Putamen (tissue), 1 donor: ENCODE measurements at places on chromosomes 7 and 10.

DNA sequence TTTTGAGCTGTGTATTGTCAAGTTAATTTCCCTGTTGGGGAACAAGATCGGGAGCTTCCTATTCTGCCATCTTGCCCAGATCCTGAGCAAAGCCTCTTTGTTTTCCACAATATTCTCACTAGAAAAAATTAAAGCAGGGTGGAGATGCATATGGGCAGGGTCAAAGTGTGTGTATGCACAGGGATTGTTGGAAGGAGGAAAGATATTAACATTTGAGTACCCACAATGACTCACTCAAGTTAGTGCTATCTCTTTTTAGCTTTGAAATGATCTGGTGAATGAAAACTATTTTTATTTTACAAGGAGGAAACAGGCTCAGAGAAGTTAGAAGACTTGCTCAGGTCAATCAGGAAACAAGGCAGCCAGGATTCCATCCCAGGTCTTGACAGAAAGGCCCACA is 6.7 kb upstream of the BTBD16 start:
- no peak for DNase-seq

DNA sequence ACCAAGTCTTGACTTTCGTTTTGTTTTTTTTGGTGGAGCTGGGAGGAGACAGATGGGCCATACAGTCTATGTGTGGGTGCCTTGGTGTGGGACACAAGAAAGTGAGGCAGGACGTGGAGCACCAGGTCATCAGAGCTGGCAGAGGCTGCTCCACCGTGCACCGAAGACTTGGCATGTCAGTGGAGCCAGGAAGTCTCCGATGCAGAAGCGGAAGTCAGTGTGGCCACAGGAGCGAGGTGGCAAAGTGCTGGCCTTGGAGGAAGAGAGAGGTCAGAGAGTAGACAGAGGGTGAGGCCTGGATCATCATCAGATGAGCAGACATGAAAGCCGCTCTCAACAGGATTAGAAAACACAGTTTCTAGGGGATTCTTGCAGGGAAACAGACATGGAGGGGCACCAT is 116.8 kb downstream of the MGMT start:
- DNase-seq, result no peak

- DNase-seq, result no peak
Measured at GRCh38 chr7:117672453-117672852, 192.6 kb downstream of the CFTR start.

- DNase-seq, result no peak
Measured at GRCh38 chr7:125568799-125569198, 639.2 kb upstream of the POT1 start.

- no peak for DNase-seq
Measured at GRCh38 chr10:113609704-113610108, 54.1 kb downstream of the NRAP start.

DNA sequence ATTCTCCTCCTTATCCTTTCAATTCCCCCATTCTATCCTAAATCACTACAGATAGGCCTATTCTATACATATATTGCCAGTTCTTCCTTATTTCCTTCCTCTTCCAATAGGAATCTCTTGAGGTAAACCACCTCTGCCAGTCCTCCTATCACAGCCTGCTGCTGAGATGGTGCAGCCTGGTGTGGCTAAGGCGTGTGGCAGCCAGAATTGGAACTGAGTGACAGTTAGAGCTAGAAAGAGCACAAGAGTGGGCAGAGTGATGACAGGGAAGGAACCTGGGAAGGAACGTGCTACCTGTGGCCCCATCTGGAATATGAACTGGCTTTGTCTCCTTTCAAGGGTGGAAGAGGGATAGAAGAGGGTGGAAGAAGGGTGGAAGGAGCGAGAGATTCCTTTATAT is 187.7 kb downstream of the HECW1 start:
- DNase-seq, result peak; percentile 71

DNA sequence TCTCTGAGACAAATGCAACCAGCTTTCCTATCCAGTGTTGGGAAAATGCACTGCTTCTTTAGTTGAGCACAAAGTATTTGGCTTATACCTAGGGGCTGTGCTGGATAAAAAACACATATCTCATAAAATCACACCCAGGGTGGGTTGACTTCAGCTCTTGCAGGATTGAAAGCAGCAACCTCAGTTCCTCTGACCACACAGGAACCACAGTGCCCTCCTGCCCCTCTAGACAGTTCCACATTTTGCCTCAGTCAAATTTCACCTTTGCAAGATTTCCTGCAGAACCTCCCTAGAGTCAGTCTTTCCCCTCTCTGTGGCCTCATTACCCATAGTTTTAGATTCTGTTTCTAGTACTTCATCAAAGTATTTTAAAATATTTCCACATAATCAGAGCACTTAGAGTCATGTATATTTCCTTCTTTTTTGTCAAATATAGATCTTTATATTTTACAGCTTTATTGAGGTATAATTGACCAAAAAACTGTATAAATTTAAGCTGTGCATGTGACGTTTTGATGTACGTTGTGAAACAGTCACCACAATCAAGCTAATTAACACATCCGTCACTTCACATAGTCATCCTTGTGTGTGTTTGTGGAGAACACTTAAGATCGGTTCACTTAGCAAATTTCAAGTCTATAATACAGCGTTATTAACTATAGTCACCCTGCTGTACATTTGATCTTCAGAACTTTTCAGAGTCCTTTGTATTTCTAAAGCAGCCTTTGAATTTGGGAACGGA is 37.0 kb upstream of the EGR2 start:
- no peak for DNase-seq

- no peak for DNase-seq
Measured at GRCh38 chr7:7707806-7708205, 10.6 kb downstream of the RPA3 start.

- DNase-seq, result no peak
Measured at GRCh38 chr10:124462348-124462695, 699 bp downstream of the LHPP start.

DNA sequence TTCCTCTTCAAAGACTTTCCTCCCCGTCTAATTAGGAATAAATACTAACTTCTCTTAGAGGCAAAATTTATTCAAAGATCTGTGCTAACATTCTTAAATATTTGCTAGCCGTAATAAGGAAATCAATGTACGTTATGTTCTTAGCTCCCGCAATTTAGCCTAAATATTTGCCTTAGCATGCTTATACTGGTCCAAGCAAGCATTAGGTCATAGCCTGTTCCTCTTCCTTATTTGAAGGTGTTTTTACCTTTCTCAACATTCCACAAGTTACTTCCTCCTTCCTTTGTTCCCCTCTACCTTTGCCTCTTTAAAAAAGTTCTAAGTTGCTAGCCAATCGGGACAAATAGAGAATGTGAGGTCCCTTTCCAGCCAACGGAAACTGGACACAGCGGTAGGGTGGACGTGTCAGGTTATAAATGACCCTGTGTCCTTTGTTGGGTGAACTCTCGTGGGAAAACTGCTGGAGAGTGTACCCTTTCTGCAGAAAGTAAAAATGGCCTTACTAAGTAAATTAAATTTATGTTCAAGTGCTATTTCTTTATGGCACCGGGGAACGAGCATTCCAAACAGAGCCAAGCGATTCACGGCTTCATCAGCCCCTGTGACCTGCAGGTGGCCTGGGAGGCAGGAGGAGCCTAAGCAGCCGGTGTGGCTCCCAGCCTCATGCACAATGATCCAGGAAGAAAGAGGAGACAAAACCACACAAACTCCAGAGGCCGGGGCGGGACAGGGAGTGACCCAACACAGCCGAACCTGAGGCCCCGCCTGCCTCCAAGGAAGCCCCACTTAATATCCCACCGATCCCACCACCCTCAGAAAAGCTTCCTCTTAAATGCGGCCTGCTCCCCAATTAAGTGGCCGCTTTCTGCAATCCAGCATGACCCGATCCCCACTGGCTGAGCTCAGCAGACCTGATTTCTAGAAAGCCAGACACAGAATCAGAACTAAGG is 67.0 kb downstream of the ZRANB1 start:
- DNase-seq, result no peak

DNA sequence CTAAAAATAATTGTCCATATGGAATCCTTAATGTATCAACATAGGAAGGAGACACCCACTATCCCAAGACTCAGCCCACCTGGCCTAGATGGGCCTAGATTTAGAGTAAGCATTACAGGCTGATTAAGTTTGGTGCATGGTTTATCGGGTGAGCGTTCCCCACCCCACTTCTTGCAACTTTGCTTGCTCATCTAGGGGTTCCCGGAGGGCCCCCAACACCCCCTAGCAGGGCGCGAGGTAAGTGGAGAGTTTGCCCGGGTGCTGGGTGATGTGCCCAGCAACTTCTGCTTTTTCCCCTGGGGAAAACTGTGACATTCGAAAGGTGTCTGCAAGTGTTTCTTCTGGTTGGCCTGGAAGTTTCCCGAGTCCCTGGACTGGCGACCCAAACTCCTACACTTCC is 31.7 kb downstream of the SKIDA1 start:
- DNase-seq, result no peak

- DNase-seq, result no peak
Measured at GRCh38 chr10:44752451-44753441, 158.4 kb upstream of the TMEM72 start.

GRCh38 chr10:86837663-86838062 is 81.2 kb downstream of the BMPR1A start:
- DNase-seq, result no peak

DNA sequence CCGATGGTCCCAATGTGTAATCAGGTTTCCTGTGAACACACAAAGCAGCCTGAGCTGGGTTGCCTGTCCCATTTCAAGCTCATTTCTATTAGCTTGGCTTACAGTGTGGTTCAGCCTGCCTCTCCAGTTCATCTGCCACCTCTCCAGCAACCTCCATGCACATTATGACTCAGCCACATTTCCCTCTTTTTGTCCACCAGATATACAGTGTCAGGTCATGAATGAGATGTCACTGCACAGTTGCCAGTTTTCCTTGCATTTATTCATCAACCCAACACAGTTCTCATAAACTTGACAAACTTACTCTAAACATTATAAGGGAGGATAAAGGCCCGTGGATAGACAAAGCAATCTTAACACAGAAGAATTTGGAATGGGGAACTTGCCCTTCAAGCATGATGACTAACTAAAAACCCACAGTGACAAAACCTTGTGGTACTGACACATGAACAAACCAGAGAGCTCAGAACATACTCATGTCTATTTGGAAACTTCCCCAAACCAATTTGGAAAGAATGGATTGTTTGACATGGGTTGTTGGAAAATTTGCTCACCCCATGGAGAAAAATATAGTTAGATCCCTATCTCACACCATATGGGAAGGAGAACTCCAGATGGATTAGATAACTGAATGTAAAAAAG is 2.5 kb upstream of the CFAP58 start:
- no peak for DNase-seq

DNA sequence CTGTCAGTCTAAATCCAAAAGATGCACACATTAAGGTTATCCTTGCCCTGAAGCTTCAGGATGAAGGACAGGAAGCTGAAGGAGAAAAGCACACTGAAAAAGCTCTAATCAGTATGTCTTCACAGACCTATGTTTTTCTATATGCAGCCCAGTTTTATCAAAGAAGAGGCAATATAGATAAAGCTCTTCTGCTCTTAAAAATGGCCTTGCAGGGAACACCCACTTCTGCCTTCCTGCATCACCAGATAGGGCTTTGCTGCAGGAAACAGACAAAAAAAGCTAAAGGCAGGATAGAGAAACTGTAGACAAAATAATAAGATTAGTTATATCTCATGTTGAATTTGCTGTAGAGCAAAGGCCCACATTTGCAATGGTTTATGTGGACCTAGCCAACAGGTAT is 14.9 kb upstream of the IFIT1B start:
- no peak for DNase-seq

- peak; percentile 96 for DNase-seq
Measured at GRCh38 chr10:67884313-67884841, at the start of gene SIRT1. SIRT1 (plus strand) TSS chr10:67884656; CDS start chr10:67884722, 66 bp downstream.

DNA sequence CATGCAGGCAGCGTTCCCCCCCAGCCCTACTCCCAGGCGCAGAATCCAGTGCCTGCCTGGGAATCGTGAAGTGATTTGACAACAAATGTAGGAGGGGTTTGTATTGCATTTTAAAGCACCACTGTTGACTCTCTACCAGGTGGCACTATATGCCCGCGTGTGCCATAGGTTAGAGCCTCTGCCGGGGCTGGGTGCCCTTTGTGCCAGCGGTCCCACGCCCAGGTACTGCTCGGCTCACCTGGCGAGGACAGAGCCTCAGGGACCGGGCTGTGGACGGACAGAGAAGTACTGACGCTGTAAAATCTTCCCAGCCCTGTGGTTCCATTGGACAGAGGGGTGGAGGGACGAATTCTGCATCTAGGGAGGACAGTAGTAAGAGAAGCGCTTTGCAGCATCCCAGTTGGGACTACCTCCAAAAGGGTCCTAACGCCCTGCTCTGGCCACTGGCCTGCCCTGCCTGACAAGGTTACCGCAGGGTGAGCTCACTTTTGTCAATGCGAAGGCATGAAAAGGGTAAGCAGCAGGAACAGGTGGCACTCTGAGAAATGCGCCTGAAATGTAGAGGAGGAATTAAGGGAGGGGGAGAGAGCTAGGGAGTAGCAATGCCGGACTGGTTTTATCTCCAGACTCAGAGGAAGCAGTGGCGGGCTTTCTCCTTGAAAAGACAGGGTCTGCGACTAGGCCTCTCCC is 788 bp upstream of the CACNA2D1 start:
- DNase-seq, result no peak

GRCh38 chr7:155497149-155497901 is 39.4 kb downstream of the EN2 start:
- no peak for DNase-seq

GRCh38 chr10:73306171-73306708 is 52.4 kb downstream of the CFAP70 start:
- no peak for DNase-seq

DNA sequence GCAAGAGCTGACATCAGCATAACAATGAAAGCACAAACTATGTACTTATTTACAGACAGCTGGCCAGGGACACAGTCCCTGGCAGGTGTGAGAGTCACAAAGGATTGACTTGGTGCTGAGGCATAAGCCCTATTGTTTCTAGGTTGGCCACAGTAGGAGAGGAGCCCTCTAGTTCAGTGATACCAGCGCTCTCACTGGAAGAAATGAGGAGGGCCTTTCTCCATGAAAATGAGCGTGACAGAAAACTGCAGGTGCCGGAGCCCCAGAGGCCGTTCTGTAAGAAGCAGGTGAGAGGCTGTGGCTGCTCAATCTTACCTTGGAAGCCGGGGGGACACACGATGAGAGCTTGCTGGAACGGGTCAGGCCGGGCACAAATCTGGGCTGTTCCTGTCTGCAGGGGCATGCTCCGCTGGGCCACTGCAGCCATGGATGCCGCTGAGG is 90.5 kb downstream of the CLEC2L start:
- no peak for DNase-seq

- DNase-seq, result no peak
Measured at GRCh38 chr10:73625004-73625883, 16.0 kb downstream of the MYOZ1 start.

- DNase-seq, result no peak
Measured at GRCh38 chr10:3239066-3239919, 66.7 kb upstream of the PITRM1 start.

DNA sequence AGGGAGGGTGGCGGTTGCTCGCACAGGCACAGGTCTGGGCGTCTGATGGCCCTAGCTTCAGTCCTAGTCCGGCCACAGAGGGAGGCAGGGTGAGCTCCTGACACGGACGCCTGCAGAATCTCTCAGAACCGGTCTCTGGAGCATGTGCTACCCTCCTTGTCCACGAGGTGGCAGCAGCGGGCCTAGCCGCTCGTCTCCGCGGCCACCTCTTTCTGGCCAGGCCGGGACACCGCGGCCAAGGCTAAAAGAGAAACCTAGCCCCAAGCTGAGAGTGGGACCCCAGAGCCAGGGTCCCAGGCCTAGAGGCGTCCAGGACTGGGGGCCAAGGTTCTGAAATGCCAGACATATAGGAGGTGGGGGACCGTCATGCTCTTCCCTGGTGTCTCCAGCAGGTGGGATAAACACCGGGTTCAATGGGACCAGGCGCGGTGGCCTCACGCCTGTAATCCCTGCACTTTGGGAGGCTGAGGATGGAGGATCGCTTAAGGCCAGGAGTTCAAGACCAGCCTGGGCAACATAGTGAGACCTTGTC is 3.2 kb upstream of the LAT2 start:
- peak; percentile 62 for DNase-seq
